AML-193 (cell line): ENCODE measurements at places on chromosomes 12 and 14.

DNA sequence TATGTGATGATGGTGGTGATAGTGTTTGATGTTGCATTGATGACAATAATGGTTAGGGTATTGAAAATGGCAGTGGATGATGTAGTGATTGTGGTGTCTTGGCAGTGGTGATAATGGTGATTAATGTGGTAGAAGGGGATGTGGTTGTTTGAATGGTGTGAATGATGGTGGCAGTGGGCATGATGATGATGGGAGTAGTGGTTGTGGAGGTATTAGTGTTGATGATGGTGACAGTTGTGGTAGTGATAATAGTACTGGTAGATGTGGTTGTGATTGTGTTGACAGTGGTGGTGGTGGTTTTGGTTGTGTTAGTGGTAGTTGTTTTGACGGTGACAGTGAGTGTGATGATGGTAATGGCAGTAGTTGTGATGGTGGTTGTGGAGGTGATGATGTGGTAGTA lies 1049.0 kb downstream of the VRK1 start:
- no peak for DNase-seq

DNA sequence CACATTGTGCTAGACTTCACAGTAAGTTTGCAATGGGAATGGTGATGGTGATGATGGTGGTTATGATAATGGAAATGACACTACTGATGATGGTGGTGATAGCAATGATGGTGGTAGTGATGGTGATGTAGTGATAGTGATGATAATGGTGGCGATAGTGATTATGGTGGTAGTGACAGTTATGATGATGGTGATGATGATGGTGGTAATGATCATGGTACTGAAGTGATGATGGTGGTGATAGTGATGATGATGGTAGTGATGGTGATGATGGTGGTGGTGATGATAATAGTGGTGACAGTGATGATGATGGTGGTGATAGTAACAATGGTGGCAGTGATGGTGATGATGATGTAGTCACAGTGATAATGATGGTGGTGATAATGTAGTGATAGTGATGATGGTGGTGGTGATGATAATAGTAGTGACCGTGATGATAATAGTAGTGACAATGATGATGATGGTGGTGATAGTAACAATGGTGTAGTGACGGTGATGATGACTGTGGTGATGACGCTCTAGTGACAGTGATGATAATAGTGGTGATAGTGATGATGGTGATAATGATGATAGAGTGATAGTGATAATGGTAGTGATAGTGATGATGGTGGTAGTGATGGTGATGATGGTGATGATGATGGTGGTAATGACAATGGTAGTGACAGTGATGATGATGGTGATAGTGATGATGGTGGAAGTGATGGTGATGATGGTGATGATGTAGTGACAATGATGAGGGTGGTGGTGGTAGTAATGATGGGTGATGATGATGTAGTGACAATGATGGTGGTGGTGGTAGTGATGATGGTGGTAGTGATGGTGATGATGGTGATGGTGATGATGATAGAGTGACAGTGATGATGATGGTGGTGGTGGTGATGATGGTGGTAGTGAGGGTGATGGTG lies 222.9 kb upstream of the PWP1 start:
- DNase-seq = no peak

DNA sequence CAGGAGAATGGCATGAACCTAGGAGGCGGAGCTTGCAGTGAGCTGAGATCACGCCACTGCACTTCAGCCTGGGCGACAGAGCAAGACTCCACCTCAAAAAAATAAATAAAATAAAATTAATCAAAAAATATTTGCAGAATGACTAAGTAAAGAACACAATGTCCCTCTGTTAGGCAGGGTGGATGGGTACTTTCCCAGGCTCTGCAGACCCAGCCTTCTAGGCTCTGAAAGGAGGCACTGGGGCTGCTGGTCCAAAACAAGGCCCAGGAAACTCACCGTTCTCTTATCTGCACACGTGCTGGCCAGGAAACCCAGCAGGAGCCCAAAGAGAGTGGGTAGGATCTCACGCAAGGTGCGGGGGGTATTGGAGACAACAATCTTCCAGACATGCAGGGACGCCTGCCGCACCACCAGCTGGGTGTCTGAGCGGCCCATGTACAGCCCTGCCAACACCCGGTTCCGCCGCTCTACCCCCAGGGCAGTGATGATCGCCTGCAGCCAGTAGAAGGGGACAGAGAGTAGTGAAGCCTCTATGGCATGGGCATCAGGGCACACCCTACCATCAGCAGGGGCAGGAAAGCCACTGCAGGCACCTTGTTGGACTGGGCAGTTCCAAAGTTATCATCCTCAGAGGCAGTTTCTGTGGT lies 25.8 kb upstream of the RAB35 start:
- no peak for DNase-seq

GRCh38 chr14:59739794-59740193 lies 130.8 kb downstream of the RTN1 start:
- DNase-seq = peak; percentile 81

DNA sequence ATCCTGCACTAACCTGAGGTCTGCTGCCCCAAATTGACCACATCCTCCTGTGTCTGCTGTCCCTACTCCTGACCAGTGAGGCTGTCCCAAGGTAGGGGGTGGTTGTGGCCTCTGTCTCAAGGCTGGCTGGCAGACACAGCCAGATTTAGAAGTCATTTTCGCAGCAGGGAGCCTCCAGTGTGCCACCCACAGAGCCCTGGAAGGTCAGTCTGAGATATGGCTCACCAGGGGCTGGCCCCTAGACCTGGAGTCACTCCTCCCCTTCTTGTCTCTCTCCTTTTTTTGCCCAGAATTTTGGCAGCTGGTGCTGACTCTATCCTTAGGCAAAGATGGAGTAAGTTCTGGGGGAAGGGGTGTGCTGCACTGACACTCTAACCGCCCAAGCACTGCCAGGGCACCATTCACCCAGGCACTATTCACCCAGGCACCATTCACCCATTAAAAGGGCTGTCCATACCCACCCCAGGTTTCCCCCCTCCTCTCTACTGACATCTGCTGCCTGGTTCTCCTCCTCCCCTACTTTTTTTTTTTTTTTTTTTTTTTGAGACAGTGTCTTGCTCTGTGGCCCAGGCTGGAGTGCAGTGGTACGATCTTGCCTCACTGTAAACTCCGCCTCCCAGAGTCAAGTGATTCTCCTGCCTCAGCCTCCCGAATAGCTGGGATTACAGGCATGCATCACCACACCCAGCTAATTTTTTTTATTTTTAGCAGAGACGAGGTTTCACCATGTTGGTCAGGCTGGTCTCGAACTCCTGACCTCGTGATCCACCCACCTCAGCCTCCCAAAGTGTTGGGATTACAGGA lies 7.7 kb downstream of the DDN start:
- no peak for DNase-seq

DNA sequence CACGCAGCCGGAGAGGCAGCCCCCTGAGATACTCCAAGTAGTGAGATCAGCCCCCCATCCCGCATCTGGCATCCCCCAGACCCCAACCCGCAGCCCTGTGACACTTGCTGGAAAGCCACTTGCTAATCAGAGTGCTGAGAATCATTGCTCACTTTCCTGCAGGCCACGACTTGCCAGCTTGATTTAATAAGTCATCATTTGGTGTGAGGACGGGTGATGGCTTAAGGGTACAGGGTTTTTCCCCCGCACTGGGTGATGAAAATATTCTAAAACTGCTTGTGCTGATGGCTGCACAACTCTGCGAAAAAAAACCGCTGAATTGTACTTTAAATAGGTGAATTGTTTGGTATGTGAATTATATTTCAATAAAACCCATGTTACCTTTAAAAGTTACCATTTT lies 171.2 kb downstream of the FOXN3 start:
- DNase-seq = no peak

GRCh38 chr12:82723093-82723492 lies 36.4 kb downstream of the TMTC2 start:
- no peak for DNase-seq

DNA sequence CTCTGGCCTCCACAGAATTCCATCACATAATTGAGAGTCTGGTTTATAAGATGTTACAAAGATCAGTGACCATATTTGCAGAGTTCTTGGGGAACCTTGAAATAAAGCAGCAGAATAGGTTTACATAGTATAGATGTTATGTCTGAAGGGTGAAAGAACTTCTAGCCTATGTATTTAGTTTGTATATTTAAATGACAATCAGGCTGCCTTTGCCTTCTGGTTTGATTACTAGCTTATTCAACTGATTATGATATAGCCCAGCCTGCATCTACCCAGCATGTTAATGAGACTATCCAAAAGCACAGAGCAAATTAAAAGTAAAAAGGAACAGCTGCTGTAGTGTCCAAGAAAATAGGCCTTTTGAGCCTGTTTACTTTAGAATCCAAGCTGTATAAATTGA lies 85.3 kb downstream of the APAF1 start:
- DNase-seq = no peak

DNA sequence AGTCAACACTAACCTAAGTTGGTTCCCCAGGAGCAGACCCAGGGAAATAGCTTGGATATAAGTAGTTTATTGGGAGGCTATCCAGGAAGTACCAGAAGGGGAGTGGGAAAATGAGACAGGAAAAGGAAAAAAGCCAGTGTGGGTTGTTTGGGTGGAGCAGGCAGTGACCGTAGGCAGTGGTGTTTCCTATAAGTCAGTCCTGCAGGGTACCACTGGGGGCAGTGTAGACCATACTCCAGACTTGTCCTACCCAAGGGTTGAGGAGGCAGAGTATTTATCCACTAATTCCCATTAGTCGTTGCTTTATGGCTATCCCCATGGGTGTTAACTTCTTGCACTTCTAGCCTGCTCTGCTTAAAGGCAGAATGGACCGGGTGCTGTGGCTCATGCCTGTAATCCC lies 6.4 kb upstream of the CCDC60 start:
- DNase-seq = no peak

DNA sequence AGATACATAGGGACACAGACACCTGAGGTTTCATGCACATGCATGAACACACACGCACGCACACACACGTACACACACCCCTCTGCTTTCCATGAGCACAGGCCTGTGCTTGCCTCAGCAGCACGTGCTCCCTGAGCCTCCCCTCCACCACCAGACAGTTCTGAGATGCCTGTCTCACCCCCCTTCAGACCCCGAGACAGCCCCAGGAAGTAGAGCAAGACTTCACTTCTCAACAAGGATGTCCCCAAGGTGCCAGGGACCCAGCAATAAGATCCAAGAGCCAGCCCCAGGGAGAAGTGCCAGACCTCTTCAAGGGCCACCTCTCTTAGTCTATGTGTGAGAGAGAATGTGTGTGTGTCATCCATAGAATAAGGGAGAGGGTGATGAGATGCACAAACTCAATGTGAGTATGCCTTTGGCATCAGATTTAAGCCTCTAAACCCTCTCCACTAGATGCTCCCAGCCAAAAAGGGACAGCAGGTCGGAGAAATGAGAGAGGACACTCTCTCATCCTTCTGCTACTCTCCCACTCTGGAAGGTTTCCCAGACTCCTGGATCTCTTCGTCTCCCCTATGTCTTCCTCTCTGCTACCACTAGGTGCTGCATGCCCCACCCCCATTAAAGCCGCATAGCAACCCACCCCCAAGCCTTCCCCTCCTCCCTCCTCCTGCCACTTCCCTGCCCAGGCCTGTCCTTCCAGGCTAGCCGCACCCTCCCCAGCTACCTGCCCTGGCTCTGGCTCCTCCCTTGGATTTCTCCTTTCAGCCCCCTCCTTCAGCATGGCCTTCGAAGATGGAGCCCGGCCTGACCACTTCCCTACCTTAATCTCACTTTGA lies 7.7 kb downstream of the RARG start:
- DNase-seq = no peak

GRCh38 chr14:54529811-54530210 lies 20.1 kb downstream of the CGRRF1 start:
- no peak for DNase-seq

DNA sequence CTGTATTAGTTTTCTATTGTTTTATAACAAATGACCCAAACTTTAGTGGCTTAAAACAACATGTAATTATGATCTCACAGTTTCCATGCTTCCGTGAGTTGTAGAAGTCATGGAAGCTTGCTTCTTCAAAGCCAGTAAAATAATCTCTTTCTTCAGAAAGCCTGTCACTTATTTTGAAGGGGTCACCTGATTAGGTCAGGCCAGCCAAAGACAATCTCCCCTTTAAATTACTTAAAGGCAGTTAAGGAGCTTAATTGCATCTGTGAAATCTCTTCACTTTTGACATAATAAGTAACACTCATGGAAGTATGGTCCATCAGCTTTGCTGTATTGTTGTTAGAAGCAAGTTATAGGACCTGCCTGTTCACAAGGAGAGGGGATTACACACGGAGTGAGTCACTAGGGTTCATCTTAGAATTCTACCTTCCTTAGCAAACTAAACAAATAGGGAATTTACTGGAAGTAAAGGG lies 89.8 kb downstream of the FAR2 start:
- no peak for DNase-seq

DNA sequence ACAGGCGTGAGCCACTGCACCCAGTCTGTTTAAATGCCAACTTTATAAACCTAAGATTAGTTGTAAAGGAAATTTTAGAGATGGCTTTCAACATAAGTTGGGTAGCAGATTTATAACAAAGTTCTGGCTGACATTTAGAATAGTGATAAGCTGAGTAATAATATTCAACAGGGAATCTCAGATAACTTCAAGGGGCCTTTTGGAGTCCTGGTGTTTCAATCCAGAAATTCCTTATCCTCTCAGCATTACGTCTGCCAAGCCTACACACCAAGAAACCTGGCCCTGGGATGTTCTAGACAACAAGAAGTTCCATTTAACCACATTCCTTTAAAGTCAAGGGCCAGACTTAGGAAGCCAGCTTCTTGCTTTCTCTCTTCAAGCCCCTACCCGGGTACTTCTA lies 59.5 kb upstream of the DYRK2 start:
- no peak for DNase-seq

GRCh38 chr12:123602651-123603195 lies 824 bp downstream of the DDX55 start:
- DNase-seq = peak; percentile 42

GRCh38 chr12:38761636-38762342 lies 143.6 kb downstream of the CPNE8 start:
- DNase-seq = no peak

DNA sequence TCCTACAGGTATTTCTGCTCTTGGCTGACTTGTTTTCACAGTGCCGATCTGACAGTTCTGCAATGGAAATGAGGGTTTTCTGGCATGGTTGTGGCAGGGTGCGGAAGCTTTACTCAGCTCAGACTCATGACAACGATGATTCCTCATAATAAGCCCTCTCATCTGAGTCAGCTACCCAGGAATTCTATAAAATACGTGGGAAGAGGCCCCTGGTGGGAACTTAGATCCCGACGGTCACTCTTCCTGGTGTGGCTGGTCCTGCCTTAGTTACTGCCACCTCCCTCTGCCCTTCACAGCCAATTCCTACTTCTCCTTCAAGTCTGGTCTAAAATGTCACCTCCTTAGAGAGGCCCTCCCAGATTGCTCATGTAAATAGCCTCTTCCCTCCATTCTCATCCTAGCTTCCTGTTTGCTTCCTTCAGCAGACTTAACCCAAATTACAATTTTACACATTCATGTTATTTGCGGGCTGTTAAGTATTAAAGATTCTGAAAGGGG lies 104.2 kb upstream of the MAP1LC3B2 start:
- DNase-seq = no peak

DNA sequence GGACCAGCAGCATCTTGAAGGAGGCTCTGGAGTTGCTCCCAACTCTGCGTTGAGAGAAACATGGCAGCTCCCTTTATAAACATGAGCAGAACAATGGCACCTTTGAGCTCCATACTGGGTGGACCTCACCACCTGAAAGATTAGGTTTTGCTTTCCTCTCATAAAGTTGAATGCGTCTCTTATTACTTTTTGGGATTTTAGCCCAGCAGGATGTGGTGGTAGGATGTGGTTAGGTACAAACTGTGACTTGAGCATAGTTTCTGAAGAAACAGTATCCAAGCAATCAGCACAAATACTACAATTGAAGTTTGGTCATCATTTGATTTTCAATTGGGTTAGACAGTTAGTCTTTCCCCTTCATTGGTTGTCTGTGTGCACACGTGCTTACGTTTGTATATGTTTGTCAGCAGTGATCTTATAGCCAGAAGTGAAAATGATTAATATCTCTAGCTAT lies at the start of gene PRR4:
Gene PRR4, minus strand, starts transcription at position 51 of the 454 bp plus-strand sequence. Its CDS starts 38 bp downstream, at position 13.
- DNase-seq = no peak
